Central memory CD4-positive, alpha-beta T cell (primary cell): ENCODE measurements at places on chromosomes 6 and 20.

DNA sequence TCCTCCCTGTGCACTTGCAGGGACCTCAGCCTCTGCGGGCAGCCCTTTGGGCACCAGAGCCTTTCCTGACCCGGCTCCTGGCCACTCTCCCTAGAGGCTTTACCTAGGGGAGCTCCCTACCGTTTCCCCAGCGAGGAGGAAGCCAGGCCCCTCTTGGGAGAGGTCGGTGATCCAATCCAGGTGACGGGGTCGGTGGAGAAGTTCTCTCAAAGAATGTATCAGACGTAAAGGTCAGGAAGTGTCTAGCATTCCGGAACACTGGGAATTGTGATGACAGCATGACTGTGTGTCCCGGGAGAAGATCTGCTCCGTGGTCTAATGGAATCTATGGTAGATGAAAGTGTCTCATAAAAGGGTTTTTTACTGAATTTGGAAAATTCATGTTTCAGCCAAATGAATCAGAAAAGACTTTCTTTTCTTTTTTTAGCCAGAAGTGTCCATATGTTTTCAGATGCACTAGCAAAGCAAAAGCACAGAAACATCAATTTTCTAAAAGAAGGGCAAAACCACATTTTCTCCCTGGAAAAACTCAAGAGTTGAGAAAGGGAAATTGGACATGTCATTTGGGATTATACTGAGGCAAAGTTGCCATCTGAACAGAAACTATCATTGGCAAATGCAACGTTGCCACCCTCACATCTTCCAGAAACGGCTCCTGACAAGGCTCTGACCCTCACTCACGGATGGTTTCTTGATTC lies 289.4 kb downstream of the THBS2 start:
- DNase-seq: no peak

DNA sequence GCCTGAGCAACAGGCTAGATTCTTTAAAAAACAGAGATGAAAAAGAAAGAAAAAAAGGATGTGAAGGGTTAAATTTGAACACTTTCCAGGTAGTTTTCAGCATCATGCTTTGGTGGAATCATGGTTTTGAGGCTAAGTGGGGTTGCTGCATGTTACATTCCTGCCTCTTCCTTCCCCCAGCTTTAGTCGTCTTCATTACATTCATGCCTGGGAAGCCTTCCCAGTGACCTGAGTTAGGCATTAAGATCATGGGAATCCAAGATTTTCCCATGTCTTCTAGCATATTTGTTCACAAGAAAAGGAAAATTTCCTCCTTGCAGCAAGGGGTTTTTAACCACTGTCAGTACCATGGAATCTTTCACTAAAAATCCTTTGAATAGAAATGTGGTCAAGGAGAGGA lies 12.0 kb downstream of the TPX2 start:
- no peak for DNase-seq

- no peak for DNase-seq
Observed at GRCh38 chr6:44016131-44016870, 111.0 kb downstream of the MRPL14 start.

GRCh38 chr20:45044084-45044573 lies 56.8 kb downstream of the KCNS1 start:
- DNase-seq: peak; percentile 53
